ENCODE measurements at places on chromosomes 12 and 14. TPM values are rescaled to one million over a fixed set of nuclear protein-coding genes. Genes with fewer than 3 reads are reported as not detected.

GRCh38 chr14:98803196-98803595, 468.8 kb downstream of the BCL11B start:
- no peak overlapping the region for H3K27ac ChIP-seq
- DNase-seq = no peak
- H3K36me3 ChIP-seq = no peaks in the 10 kb centered on the region
- H3K4me1 ChIP-seq = no peaks in the 10 kb centered on the region
- H3K27me3 ChIP-seq = no peaks in the 10 kb centered on the region
- no peak overlapping the region for H3K4me3 ChIP-seq

Gene NKX2-8
- polyA plus RNA-seq = not detected

Gene SPX
- polyA plus RNA-seq = 12.8 TPM

- H3K4me3 ChIP-seq = no peak overlapping the region
- H3K36me3 ChIP-seq = no peaks in the 10 kb centered on the region
- H3K27me3 ChIP-seq = no peaks in the 10 kb centered on the region
These were observed 214.4 kb upstream of the LRFN5 start for GRCh38 chr14:41392226-41392625.

Gene CLEC1A
- polyA plus RNA-seq = 2.5 TPM

Gene LAG3
- polyA plus RNA-seq = 0.34 TPM

GRCh38 chr12:114692186-114693058, 8.4 kb upstream of the TBX3 start:
- no peaks in the 10 kb centered on the region for H3K36me3 ChIP-seq
- peaks cover 99% of the 10 kb centered on the region for H3K27me3 ChIP-seq
- H3K4me1 ChIP-seq = peaks cover 11% of the 10 kb centered on the region
- no peak for DNase-seq
- H3K4me3 ChIP-seq = peak overlapping the region; percentile 45

Gene GPR65
- 0.15 TPM for polyA plus RNA-seq

Gene OTX2
- polyA plus RNA-seq = not detected

DNA sequence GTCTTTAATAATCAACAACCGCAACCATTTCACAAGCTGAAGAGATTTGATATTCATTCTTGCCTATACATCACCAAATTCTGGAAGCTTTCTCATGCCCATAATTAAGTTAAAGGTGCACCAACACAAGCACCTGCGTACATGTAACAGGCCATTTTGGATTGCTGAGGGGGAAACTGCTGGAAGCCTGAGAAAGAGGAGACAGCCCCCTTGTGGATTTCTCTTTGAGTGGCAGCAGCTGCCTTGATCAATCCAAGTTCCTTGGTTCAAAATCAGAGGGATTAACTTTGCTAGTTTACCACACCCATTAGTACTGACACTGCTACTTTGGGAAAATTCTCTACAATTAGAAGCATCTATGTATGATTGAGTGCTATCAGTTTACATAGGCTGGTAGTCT, 321.1 kb downstream of the NOVA1 start:
- no peaks in the 10 kb centered on the region for H3K4me1 ChIP-seq
- H3K27me3 ChIP-seq = no peaks in the 10 kb centered on the region
- no peak overlapping the region for H3K27ac ChIP-seq
